Activated CD4-positive, alpha-beta T cell treated with anti-CD3 and anti-CD28 coated beads, Interleukin-10, Interleukin-2, amounts not matched to agents 100 ng/mL and 50 ng/mL, durations not matched to agents 16 hours and 8 hours (primary cell): ENCODE measurements at places on chromosomes 4 and X.
A peak's percentile ranks its signal among the peaks of the same experiment; 100 is the strongest.

DNA sequence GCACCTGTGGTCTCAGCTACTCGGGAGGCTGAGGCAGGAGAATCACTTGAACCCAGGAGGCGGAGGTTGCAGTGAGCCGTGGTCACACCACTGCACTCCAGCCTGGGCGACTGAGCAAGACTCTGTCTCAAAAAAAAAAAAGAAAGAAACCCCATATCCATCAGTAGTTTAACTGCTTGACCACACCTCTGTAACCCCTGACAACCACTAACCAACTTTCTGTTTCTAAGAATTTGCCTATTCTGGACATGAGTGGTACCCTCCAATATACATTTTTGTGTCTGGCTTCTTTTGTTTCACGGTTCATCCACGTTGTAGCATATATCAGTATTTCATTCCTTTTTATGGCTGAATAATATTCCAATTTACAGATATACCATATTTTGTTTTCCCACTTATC is 9.1 kb downstream of the PPAT start:
- no peak for DNase-seq

DNA sequence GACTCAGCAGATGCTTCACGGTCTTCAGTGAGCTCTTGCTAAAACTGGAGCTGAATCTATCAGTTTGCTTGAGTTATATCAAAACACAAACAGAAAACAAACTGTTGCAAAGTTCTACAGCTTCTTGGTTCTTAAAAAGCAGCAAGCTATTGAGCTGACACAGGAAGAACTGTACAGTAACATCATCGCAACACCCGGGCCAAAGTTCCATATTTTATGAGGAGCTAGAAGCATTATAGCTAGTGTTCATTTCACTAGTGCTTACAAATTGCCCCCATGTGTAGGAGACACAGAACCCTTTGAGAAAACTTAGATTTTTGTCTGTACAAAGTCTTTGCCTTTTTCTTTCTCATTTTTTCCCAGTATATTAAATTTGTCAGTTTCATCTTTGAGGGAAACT is 17.3 kb upstream of the CSTF2 start:
- no peak for DNase-seq

GRCh38 chr4:121034017-121034416 is 38.3 kb downstream of the NDNF start:
- DNase-seq, result no peak

DNA sequence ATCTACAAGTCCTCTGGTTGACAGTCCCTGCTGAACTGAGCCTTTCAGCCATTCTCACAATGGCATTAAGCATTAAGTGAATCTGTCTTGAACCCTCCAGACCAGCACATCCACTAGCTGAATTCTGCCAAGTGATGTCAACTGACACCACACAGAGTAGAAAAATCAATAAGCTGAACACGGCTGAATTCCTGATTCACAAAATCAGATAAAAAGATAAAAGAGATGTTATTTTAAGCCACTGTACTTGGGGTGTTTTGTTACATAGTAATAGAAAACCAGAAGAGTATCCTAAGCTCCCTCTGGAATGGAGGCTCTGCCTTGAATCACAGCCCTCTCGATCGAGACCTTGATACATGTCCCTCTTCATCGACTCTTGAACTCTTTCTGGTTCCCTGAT is 336.5 kb downstream of the DMD start:
- no peak for DNase-seq

- DNase-seq, result no peak
Observed at GRCh38 chr4:182884040-182884439, 33.1 kb downstream of the DCTD start.

GRCh38 chr4:145352438-145353145 is 129.1 kb upstream of the SMAD1 start:
- no peak for DNase-seq

DNA sequence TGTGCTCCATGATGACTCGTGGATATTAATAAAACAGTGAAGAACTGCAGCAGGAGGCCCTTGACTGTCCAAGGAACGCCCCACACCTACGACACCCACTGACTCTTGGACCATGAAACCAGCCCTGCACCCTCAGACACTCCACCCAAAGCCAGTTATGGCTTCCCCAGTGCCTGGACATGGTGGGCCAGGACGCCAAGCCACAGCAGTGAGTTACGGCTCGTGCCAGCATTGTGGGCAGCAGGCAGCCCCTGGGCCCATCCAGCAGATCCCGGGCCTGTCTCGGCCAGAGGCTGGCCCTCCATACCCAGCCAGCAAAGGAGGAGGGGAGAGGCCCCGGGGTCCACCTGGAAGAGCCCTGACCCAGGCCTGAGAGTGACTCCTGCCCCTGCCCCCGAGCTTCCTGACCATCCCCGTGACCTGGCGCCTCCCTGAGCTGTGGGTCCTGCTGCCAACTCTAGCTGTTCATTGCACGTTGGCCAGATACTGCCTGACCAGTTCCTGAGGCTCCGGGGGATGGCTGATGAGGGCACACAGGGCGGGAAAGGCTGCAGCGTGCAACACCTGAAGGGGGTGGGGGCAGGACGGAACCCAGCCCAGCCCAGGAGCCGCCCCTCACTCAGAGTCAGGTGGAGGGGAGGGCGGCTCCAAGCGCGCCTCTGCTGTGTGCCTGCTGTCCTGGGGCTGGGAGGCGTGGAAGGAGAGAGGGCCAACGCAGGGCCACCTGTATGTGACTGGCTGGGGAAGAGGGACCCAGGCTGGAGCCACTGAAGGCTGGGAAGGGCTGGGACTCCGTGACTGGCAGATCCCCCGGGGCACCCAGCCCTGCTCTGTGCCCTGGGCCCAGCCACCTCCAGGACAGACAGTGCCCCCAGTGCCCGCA is 739 bp downstream of the SLC49A3 start:
- no peak for DNase-seq

DNA sequence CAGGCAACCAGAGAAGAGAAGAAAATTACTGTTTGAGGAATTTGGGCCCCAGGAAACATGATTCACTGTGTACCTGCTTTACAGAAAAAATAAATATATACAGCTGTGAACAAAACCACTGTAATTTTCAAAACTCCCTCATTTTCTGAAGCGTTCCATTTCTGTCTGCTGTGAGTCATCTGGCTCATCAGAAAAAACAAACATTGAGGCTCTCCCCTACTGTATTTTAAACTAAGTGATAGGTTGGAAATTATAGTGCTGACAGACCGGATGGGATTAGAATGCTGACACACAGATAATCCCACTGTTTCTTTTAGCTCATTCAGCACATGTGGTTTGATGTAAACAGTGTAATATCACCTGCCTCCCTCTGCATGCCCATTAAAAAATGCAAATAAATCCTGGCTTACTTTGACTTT is 847.0 kb downstream of the TRIML1 start:
- no peak for DNase-seq

GRCh38 chrX:150849486-150849885 is 49.0 kb downstream of the CD99L2 start:
- DNase-seq, result peak; percentile 31

GRCh38 chrX:32533848-32534247 is 677.5 kb downstream of the DMD start:
- DNase-seq, result peak; percentile 61

DNA sequence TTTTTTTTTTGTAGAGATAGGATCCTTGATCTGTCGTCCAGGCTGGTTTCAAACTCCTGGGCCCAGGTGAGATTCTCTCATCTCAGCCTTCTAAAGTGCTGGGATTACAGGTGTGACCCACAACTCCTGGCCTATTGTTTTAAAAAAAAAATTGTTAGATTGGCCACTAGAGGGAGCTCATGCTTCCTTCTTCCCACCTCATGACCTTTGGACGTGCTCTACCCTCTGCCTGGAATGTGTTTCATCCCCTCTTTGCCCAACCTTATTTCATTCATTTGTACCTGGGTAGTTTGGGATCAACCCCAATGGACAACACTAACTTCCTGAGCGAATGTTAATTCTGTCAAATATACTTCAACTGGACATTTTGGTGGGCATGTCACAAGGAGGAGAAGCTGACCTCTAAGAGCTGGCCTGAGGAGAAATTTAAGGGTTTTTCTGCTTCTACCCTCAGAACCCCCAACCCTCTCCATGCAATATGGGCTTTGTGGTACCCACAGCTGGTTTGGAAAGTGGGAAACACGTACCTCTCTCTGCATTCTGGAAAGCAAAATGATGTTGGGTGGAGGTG is 6.4 kb downstream of the PPEF2 start:
- peak; percentile 46 for DNase-seq

GRCh38 chr4:175536852-175537453 is 275.1 kb downstream of the GPM6A start:
- no peak for DNase-seq

DNA sequence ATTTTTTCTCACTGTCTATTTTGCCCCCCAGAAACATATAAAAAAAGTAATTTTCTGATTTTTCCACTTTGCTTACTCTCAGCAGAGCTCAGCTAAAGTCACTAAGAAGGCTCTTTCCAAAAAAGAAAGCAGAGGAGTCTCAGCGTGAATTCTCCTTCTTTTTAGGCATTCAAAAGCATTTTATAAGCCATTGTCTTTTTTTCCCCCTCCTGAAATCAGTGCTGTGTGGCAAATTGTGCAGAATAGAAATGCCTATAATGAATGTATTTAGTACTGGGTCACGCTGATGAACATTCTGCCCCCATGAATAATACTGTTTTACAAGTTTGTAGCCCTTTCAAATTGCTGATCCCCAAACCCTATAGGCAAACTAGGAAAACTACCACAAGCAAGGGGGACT is 1.6 kb upstream of the PCDH18 start:
- DNase-seq, result no peak

- no peak for DNase-seq
Observed at GRCh38 chr4:99390055-99390454, 37.5 kb upstream of the ADH1C start.

- no peak for DNase-seq
Observed at GRCh38 chr4:53010318-53010717, 148.2 kb downstream of the RASL11B start.

- DNase-seq, result no peak
Observed at GRCh38 chr4:35963974-35964515, 280.3 kb downstream of the ARAP2 start.

- DNase-seq, result no peak
Observed at GRCh38 chr4:32145987-32146386, 1425.8 kb downstream of the PCDH7 start.

DNA sequence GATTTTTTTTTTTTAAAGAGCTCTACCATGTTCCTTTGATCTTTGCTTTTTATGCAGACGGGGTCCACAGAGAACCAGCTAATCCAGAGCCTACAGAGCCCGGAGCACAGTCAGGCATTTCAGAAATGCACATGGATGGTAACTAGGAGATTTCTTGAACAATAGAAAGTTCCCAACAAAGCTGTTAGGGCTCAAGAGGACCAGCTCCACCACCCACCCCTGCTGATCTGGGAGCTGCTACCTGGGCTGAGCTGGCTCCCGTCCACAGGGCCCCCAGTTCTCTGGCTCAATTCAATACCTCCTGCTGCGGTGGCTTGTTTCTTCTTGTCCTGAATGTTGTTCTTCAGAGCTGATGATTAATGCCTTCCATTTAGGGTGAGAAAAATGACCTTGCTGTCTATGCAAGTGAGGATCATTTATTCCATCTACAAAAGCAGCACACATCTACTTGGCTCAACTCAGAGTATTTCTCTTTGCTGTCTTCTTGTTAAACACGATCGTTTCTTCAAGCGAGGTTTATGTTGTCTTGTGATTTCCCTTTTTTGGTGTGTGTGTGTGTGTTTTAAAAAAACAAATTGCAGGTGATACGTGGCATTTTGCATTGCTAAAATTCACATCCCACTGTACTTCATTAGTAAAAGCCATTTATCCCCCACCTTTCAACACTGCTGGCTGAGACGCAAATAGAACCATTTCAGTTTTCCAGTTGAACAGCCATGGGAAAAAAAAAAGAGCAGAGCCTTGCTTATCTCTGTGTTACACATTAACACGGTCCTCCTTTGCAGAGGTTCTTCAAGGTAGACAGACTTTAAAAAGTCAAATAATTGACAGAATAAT is 31.3 kb downstream of the IGFBP7 start:
- no peak for DNase-seq

- DNase-seq, result no peak
Observed at GRCh38 chr4:115850799-115851509, 737.5 kb upstream of the NDST4 start.

- DNase-seq, result no peak
Observed at GRCh38 chr4:119861731-119862130, 204.9 kb downstream of the MAD2L1 start.

- no peak for DNase-seq
Observed at GRCh38 chr4:19478791-19479190, 772.9 kb upstream of the SLIT2 start.

DNA sequence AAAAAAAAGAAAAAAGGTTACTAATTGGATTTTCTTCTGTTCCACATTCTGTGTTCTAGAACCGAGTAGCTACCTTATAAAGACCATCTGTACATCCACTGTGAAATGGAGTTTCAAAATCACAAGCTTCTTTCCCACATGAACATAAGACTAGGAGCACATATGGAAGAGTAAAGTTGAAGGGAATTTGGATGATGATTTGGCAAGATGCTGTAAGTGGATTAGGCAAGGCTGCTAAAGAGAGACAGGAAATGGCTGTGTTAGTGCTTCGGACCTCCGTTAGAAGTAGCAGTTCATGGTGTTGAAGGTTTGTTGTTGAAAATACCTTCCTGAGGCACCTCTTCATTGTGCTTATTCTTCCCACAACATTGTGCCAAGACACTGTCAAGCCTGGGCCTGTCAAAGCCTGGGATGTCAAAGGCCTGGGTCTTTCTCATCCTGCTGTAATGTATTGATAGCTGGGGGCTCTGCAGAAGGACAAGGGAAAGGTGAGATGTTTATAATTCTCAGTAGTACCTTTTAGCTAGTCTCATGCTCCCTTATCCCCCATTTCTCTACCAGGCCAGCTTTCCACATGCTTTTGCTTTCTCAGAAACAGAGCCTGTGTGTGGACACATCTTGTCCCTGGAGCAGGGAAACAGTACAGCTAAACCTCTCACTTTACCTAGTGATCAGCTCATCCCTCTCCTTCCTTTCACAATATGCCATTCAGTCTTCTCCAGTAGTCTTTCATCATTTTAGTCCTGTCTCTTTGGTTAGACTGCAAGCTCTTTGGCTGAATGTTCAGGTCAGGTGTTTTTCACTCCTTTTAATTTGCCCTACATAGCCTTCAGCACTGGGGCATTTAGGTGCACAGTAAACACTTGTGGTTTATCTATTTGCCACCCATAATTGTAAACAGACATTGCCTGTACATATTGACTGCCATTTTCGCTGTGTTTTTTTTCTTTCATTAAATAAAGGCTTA is 37.9 kb upstream of the CYP2U1 start:
- no peak for DNase-seq

DNA sequence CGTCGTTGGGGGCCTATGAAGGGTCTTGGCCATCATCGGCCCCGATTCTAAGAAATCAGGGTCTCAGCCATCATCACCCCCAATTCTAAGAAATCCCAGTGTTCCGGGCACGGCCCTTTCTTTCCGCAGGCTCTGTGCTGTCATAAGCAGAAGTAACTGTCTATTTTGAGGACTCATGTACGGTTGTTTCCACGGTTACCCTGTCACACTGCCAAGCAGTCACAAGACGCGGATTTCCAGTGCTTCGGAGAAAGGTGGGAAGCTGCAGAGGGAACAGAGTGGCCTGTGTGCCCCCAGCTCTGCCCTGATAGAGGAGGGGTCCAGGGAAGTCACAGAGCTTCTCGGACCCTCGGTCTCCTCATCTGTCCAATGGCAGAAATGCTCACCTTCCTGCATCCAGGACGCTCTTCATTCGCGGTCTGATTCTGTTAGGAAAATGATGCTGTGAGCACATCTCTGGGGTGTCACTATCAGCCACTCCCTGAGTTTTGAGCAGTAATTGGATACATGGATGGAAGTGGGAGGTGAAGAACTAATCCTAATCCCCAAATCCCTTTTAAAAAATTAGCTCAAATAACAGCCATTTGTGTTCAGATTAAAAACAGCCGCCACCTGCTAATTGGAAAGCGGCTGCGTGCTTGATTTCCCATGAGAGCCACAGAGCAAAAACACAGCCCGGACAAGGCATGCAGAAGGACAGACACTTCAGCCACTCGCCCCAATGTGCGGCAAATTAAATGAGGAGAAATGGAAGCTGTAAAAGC is 73.1 kb downstream of the WFS1 start:
- no peak for DNase-seq
